ENCODE measurements at places on chromosomes 4 and X. TPM values are rescaled to one million over a fixed set of nuclear protein-coding genes. Genes with fewer than 3 reads are reported as not detected.

Gene DDIT4L
- total RNA-seq: 0.90 TPM

Gene MAGEA11
- not detected for total RNA-seq

Gene LDB2
- total RNA-seq: not detected

GRCh38 chrX:150692296-150692695, 900 bp upstream of the MTMR1 start:
- peaks cover 10% of the 10 kb centered on the region for H3K36me3 ChIP-seq
- peaks cover 75% of the 10 kb centered on the region for H3K4me1 ChIP-seq
- H3K4me3 ChIP-seq: peak overlapping the region; percentile 86
- no peak for DNase-seq
- no peaks in the 10 kb centered on the region for H3K27me3 ChIP-seq
- peak overlapping the region; percentile 92 for H3K27ac ChIP-seq

DNA sequence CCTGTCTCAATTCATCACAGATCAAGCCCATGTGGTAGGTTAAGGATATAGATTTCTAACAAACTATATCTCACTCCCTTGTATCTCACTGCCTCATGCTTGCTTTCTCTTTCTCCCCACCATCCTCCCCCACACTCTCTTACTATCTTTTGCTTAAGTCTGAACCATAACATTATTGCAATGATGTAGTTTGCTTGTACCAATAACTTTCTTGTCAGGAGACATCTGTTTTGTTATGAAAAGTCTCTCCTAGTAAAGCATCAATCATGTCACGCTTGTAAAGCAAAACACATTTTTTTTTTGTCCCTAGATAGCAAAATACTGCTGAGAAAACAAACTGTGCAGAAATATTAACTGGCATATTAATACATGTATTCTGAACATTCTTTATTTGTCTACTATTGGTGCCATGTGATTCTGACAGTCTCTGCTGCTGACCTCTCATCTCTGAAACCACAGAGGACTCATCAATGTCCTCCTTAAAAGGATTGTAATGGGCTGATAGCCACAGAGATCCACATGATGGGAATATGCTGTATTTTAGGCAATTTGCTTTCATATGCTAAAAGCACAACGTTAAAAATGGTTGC, 217.5 kb downstream of the VEGFC start:
- H3K4me1 ChIP-seq: no peaks in the 10 kb centered on the region
- no peak overlapping the region for H3K4me3 ChIP-seq
- no peak for DNase-seq
- H3K27me3 ChIP-seq: no peaks in the 10 kb centered on the region

GRCh38 chr4:94359221-94359620, 16.6 kb upstream of the HPGDS start:
- H3K27me3 ChIP-seq: no peaks in the 10 kb centered on the region
- H3K27ac ChIP-seq: no peak overlapping the region
- H3K36me3 ChIP-seq: no peaks in the 10 kb centered on the region
- no peak overlapping the region for H3K4me3 ChIP-seq
- DNase-seq: no peak

DNA sequence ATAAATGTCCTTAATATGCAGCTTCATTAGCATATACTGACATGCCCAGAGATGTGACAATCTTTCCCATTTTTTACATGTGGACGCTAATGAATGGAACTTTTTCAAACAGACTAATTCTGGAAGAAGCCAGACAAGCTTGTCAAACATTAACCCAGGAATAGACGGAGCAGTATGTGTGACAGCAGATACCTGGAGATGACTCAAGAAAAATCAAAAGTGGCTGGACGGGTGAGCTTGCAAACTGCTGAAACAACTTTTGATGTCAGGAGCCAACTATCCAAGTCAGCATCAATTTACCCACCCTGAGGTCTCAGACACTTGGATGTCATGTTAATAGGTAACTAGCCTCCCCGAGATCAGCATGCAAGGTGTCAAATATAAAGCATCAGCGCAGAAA, 183.0 kb downstream of the PACRGL start:
- H3K4me3 ChIP-seq: no peak overlapping the region
- no peak overlapping the region for H3K27ac ChIP-seq
- H3K27me3 ChIP-seq: no peaks in the 10 kb centered on the region
- H3K4me1 ChIP-seq: no peaks in the 10 kb centered on the region

DNA sequence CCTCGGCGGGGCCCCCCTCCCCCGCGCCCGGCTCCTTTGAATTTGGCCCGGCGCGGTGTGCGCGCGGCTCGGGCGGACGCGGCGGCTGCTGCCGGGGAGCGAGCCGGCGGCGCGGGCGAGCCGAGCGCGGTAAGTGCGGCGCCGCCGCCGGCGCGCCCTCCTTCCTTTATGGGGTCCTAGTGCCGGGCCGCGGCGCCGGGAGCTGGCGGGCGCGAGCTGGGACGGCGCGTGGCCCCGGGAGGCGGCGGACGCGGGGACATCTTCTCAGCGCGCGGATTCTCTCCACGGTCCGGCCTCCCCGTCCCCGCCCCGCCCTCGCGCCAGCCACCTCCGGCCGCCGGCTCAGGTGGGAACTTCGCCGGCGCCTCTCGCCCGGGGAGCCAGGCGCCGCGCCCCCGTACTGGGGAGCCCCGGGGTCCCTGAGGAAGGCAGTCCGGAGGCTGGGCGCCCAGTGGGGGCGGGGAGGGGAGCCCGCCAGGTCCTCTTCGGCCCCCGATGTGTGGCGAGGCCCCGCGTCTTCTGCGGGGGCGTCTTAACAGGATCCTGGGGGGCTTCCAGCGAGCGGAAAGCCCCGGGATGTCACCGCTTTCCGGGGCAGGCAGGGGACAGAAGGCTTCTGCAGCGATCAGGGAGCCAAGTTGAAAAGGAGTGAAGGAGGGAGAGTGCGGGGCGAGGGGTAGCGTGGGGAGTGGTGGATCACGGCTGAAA, 98.4 kb upstream of the TENM3 start:
- H3K36me3 ChIP-seq: peaks cover 2% of the 10 kb centered on the region
- DNase-seq: no peak
- H3K4me1 ChIP-seq: peaks cover 12% of the 10 kb centered on the region
- no peak overlapping the region for H3K27ac ChIP-seq
- H3K4me3 ChIP-seq: peak overlapping the region; percentile 78

GRCh38 chr4:7519638-7520376, 85.1 kb upstream of the PSAPL1 start:
- peaks cover 8% of the 10 kb centered on the region for H3K27me3 ChIP-seq
- H3K4me3 ChIP-seq: no peak overlapping the region
- no peaks in the 10 kb centered on the region for H3K4me1 ChIP-seq

- H3K27me3 ChIP-seq: no peaks in the 10 kb centered on the region
- no peaks in the 10 kb centered on the region for H3K4me1 ChIP-seq
- no peak for DNase-seq
- no peak overlapping the region for H3K4me3 ChIP-seq
- no peak overlapping the region for H3K27ac ChIP-seq
Observed at GRCh38 chr4:88147799-88148217, 10.6 kb downstream of the ABCG2 start.

Data from activated T-cell treated with anti-CD3 and anti-CD28 coated beads, Interleukin-2, amount 50 U/mL, for 72 hours (primary cell).